GM23338 (cell line): ENCODE measurements at places on chromosomes 5 and 9. TPM values are rescaled to one million over a fixed set of nuclear protein-coding genes. Genes with fewer than 3 reads are reported as not detected.

Gene ARHGEF39
- total RNA-seq = 16.8 and 25.7 TPM in 2 replicates

Gene BSPRY
- 6.6 and 7.7 TPM in 2 replicates for total RNA-seq

Gene ABCA1
- total RNA-seq = 2.8 and 2.9 TPM in 2 replicates

Gene MEF2C
- 0.97 and 1.2 TPM in 2 replicates for total RNA-seq

Gene WNT8A
- total RNA-seq = not detected in 2 replicates

Gene PRLR
- 1.4 and 2.2 TPM in 2 replicates for total RNA-seq

Gene ANKRD18B
- total RNA-seq = 4.1 and 6.4 TPM in 2 replicates

Gene LHX6
- 1.0 and 1.3 TPM in 2 replicates for total RNA-seq

Gene STPG3
- total RNA-seq = not detected in 2 replicates

Gene SLC6A3
- total RNA-seq = 0.85 and 1.0 TPM in 2 replicates

Gene PIP5K1B
- total RNA-seq = 2.8 and 3.2 TPM in 2 replicates

Gene LCN2
- total RNA-seq = 0.27 TPM in 1 of 2 replicates, not detected in the other

Gene SPINK6
- not detected in 2 replicates for total RNA-seq

Gene GRIN3A
- total RNA-seq = 0.03 and 0.23 TPM in 2 replicates

Gene RGS7BP
- total RNA-seq = 4.5 and 5.4 TPM in 2 replicates

Gene AGXT2
- not detected in 2 replicates for total RNA-seq

Gene LOX
- total RNA-seq = 1.2 and 1.8 TPM in 2 replicates

Gene TMEM252
- total RNA-seq = not detected in 2 replicates

Gene RANBP6
- 23.6 and 26.4 TPM in 2 replicates for total RNA-seq

Gene ORM1
- total RNA-seq = not detected in 2 replicates

Gene NACC2
- total RNA-seq = 16.5 and 20.8 TPM in 2 replicates

Gene TMEFF1
- 75.8 and 85.2 TPM in 2 replicates for total RNA-seq

Gene EFNA5
- total RNA-seq = 7.5 and 18.1 TPM in 2 replicates

Gene ANKRD31
- total RNA-seq = 0.16 and 0.59 TPM in 2 replicates

Gene PCDHGC3
- total RNA-seq = 12.9 and 13.3 TPM in 2 replicates

Gene ZFP2
- total RNA-seq = 0.42 and 0.62 TPM in 2 replicates

Gene ADRA1B
- not detected in 2 replicates for total RNA-seq

Gene TMEM174
- not detected in 2 replicates for total RNA-seq

Gene SUB1
- 288 and 365 TPM in 2 replicates for total RNA-seq

Gene EEIG1
- total RNA-seq = 21.5 and 22.4 TPM in 2 replicates

Gene SLC45A2
- total RNA-seq = not detected in 2 replicates

Gene UNC13B
- 44.9 and 52.1 TPM in 2 replicates for total RNA-seq

Gene PDLIM4
- 17.4 and 31.8 TPM in 2 replicates for total RNA-seq

Gene PCDHGA3
- 0.90 and 1.2 TPM in 2 replicates for total RNA-seq

Gene PPP2R2B
- total RNA-seq = 21.3 and 23.1 TPM in 2 replicates

Gene NTRK2
- total RNA-seq = 0.03 TPM in 1 of 2 replicates, not detected in the other

Gene LSM11
- 3.8 and 3.9 TPM in 2 replicates for total RNA-seq

Gene SURF4
- 242 and 261 TPM in 2 replicates for total RNA-seq

Gene C5orf52
- not detected in 2 replicates for total RNA-seq

Gene TTC16
- not detected in 2 replicates for total RNA-seq

Gene PDGFRB
- total RNA-seq = 7.1 and 11.3 TPM in 2 replicates

Gene DPYSL3
- total RNA-seq = 440 and 455 TPM in 2 replicates
